Bladder microvascular endothelial cell (primary cell): ENCODE measurements at places on chromosomes 12 and 14. TPM values are rescaled to one million over a fixed set of nuclear protein-coding genes. Genes with fewer than 3 reads are reported as not detected.

Gene ADSS1
- 0.32 and 5.9 TPM in 2 replicates for total RNA-seq

Gene SCN8A
- 0.32 and 0.76 TPM in 2 replicates for total RNA-seq

Gene SPIC
- not detected in 2 replicates for total RNA-seq

Gene HSPB8
- total RNA-seq: 1.1 and 1.9 TPM in 2 replicates

Gene ADCY6
- total RNA-seq: 24.1 and 66.6 TPM in 2 replicates

Gene MAP3K9
- total RNA-seq: 0.13 TPM in 1 of 2 replicates, not detected in the other

Gene NXPH4
- under 0.01 TPM in 1 of 2 replicates, not detected in the other for total RNA-seq

Gene OR6C2
- total RNA-seq: not detected in 2 replicates

Gene NKX2-8
- total RNA-seq: not detected in 2 replicates
